Endothelial cell of umbilical vein (primary cell): ENCODE measurements at places on chromosomes 4 and X.
A peak's percentile ranks its signal among the peaks of the same experiment; 100 is the strongest.

DNA sequence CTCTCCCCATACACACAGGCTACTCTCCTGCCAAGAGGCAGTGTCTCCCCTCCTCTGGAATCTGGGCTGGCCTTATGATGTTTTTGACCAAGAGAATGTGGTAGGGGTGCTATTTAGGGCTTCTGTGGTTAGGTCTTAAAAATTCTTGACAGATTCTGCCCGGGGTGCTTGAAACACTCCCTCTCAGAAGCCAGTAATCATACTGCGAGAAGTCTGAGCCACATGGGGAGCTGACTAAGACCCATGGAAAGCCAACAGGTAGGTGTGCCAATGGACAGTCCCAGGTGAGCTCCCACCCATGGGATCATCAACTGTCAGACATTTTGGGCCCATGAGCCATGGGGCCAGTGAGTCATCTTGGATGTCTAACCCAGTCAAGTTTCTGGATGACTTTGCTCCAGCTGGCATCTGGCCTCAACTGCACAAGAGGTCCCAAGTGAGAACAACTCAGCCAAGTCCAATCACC, 315.7 kb downstream of the FBXW7 start:
- no peak for DNase-seq

- peak; percentile 69 for DNase-seq
Observed at GRCh38 chr4:100348473-100348872, 158.2 kb upstream of the DDIT4L start.

- no peak for DNase-seq
Observed at GRCh38 chr4:99219479-99219878, 433 bp upstream of the ADH6 start.

DNA sequence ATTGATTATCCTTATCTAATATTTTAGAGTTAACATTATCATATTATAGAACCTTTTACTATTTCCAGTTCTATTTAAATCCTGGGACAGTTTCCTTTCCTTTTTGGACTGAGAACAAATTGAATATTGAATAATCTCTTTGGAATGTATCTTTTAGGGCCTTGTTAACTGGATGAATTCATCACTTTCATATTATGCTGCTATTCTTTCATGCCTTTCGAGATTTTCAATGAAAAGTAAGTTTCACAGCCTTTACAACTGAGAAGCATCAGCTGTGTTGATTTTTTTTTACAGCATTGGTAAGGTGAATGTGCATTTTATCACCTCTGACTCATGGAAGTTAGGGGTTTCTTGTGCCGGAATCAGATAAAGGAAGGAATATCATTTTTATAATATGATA, 39.6 kb downstream of the PDLIM5 start:
- DNase-seq = peak; percentile 42

GRCh38 chrX:104253567-104254441, 929 bp downstream of the ESX1 start:
- DNase-seq = no peak

DNA sequence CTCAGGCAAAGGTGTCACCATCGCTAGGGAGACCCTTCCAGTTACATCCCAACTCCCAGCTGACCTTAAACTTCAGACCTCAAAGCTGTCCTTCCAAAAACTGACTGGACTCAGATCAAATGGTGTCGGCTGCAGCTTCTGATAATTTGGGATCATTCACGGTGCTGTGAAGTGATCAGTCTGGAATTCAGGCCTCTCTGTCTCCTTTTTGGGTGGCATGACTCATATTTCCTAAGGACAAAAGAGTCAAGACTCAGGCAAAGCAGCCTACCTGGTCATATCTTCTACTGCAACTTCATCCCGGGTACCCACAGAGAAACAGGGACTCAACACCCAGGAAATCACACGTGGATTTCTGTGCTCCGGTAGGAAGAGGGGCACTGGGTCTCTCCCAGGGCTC, 87.6 kb downstream of the SORCS2 start:
- DNase-seq = no peak

DNA sequence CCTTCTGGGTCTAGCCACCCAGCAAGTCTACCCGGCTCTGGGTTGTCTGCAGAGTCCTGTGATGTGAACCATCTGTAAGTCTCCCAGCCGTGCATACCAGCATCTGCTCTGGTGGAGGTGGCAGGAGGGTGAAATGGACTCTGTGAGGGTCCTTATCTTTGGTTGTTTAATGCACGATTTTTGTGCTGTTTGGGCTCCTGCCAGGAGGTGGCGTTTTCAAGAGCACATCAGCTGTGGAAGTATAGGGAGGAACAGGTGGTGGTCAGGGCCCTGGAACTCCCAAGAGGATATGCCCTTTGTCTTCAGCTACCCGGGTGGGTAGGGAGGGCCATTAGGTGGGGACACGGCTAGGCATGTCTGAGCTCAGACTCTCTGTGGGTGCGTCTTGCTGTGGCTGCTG, 66.5 kb upstream of the ZFP42 start:
- no peak for DNase-seq

- no peak for DNase-seq
Observed at GRCh38 chr4:181281451-181281850, 961.8 kb upstream of the TENM3 start.

GRCh38 chr4:5916229-5916628, 23.3 kb upstream of the CRMP1 start:
- DNase-seq = no peak

GRCh38 chrX:111254896-111255693, 15.2 kb downstream of the CAPN6 start:
- no peak for DNase-seq

DNA sequence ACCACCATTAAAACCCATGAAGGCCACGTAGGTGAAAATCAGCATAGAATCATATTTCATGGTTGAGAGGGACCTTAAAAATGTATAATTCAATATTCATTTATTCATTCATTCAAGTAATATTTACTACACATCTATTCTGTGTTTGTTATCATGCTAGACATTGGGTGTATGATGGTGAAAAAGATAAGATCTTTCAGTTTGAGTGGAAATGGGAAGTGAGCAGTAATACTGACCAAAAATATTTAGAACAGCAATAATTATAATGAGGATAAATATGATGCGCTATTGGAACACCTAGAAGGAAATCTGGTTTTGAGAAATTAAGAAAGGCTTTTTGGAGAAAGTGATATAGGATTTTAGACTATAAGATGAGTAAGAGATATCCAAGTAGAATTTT, 28.0 kb downstream of the DKK2 start:
- DNase-seq = no peak

- DNase-seq = no peak
Observed at GRCh38 chr4:86615501-86615900, 21.4 kb downstream of the PTPN13 start.

GRCh38 chrX:2391869-2392606, 108.7 kb downstream of the DHRSX start:
- no peak for DNase-seq
